ENCODE measurements at places on chromosomes 1 and 21. TPM values are rescaled to one million over a fixed set of nuclear protein-coding genes. Genes with fewer than 3 reads are reported as not detected.

The SPATA1 gene
- 1.4 TPM for total RNA-seq

The KIF17 gene
- 0.25 TPM for total RNA-seq

GRCh38 chr1:82160903-82161302 is 360.2 kb downstream of the ADGRL2 start:
- DNase-seq: no peak

DNA sequence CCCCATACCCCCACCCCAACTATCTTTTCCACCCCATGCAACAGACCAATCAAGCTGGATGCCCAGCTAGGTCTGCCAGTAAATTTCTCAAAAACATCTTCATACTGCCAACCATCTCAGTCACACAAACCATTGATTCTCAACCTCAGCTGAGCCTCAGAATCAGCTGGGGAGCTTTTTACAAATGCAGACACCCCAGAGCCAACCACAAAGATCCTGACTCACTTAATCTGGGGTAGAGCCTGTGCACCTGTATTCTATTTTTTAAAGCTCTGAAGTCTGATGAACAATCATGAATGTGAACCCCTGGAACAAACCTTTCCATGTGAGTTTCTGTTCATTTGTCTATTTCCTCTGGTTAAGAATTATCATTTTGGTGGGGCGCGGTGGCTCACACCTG is 66.0 kb downstream of the ZNF281 start:
- DNase-seq: peak; percentile 17
